ENCODE measurements at places on chromosomes 16 and 17.

DNA sequence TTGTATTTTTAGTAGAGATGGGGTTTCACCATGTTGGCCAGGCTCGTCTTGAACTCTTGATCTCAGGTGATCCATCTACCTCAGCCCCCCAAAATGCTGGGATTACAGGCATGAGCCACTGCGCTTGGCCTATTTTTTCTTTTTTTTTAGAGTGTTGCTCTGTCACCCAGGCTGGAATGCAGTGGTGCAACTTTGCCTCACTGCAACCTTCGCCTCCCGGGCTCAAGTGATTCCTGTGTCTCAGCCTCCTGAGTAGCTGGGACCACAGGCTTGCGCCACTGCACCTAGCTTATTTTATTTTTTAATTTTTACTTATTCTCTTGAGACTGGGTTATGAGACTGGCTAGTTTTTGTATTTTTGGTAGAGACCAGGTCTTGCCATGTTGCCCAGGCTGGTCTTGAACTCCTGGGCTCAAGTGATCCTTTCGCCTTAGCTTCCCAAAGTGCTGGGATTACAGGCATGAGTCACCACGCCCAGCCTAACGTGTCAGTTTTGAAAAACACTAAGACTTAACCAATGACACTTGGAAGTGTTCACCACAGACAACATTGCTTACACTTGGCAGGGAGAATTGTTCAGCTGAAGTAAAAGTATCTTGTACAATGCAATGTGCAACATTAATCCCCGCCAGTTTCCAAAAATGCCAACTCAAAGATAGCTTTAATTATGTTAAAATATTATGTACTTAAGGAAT is 26.9 kb downstream of the ATAD5 start:
- DNase-seq = peak; percentile 3

- no peak for DNase-seq
These were observed 8.3 kb downstream of the CDH16 start for GRCh38 chr16:66910175-66910940.

DNA sequence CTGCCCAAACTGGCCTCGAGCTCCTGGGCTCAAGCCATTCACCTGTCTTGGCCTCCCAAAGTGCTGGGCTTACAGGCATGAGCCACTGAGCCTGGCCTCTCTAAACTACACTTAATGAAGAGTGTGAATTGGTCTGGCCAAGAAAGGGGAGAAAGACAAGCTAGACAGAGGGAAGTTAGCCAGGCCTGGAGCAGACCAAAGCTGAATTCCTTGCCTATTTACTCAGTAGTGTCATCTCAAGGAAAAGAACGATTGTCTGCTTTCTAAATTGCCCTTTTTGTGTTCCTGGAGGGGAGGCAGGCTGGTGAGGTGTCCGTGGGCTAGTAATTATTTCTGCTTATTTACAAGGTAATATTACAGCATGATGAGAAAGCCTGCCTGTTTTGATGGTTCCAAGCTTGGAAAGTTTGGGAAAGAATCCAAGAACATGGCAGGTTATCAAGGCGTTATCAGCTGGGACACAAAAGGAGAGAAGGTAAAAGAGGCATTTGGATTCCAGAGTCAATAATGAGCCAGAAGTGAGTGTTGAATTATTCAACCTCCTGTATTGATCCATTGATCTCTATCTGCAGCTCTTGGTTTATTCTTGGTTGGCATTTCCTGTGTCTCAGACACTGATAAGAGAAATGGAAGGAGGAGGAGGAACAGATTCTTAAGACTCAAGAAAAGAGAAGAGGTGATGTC is 6.3 kb upstream of the CBFB start:
- no peak for DNase-seq

DNA sequence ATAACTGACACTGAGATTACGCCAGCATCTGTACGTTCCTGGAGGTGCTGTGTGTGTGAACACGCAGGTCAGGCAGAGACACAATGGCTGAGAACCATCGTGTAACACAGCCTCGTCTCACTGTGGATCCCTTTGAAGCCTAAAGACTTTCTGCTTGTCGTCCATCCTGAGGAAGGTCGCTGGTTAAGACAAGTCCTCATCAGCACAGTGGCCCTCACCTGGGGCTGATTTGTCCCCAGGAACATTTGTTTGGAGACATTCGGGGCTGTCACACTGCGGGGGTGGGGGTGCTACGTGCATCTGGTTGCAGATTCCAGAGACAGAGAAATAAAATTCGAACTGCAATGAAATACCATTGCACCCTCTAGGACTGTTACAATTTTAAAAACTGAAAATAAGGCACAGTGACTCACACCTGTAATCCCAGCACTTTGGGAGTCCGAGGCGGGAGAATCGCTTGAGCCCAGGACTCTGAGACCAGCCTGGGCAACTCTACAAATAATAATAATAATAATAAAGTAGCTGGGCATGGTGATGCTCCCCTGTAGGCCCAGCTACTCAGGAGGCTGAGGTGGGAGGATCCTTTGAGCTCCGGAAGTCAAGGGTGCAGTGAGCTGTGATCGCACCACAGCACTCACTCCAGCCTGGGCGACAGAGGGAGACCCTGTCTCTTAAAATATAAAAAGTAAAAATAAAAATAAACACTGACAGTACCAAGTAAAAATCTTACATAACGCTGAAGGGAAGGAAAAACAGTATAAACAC is 112.0 kb upstream of the METRNL start:
- no peak for DNase-seq

DNA sequence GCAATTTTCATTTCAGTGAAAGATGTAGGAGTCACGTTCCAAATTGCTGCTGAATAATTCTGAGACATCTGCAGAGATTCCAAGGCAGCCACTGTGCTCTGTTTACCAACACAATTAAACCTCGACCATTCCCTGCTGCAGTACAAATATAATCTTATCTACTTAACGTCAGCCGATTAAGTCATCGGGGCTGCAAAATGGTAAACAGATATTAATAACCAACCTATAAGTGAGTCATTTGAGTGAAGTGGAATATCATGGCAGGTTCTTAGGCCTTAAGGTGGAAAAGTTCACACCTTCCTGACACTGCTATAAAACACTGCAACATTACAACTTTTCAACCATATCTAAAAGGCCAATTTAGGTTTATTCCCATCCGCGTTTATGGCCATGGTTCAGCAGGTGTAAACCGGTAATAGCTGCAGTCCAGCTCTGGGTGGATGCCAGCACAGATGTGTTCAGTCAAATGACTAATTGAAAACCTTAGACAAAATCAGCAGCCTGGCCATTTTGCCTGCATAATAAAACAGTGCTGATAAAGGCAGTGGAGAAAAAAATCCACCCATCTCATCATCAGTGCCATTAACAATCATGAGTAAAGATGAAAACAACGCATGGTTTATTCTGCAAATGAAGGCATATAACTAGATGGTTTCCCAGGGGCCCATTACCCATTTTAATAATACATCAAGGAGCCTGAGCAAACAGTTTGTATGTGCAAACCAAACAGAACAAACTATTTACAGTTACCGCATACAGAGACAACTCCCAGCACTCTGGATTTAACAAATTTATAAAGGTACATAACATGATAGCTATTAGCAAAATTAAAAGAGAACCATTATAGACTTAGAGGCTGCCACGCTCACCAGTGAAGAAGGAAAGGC is 202.9 kb upstream of the IRX3 start:
- DNase-seq = no peak

DNA sequence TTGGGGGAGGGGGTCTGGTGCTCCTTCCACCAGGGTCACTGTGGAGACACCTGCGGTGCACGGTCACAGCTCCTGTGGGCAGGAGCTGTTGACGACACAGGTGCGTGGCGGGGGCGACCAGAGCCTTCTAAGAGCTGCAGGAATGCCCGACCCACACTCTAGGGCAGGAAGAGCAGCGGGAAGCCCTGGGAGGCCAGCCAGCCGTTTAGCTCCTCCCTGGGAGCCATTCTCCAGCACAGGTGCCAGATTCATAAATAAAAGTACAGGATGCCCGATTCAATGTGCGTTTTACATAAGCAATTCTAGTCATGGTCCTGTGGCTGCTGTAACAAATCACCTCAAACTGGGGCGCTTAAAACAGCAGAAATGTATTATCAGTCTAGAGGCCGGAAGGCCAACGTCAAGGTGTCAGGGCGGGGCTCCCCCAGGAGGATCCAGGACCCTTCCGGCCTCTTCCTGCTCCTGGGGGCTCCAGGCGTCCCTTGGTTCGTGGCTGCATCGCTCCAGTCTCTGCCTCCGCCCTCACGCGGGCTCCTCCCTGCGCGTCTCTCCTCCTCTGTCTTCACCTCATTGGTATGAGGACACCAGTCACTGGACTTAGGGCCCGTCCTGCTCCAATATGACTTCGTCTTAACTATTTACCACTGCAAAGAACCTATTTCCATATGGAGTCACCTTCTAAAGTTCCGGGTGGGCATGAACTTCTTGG is 155.4 kb downstream of the FOXL1 start:
- no peak for DNase-seq

DNA sequence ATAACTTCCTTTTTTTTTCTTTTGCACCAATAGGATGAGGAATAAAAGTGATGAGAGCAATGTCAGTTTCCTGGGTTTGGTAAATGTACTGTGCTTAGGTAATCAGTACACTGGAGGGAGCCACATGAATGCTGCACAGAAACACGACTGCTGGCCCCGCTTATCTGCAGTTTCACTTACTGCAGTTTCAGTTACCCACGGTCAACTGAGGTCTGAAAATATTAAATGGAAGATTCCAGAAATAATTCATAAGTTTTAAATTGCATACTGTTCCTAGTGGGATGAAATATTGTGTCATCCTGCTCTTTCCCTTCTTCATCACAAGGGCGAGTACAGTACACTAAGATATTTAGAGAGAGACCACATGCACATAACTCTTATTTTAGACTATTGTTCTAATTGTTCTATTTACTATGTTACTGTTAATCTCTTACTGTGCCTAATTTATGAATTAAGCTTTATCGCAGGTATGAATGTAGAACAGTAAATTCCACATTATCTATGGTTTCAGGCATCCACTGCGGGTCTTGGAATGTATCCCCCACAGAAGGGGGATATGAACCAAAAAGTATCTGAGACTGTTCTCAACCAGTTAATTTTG is 6.4 kb upstream of the LGALS3BP start:
- peak; percentile 25 for DNase-seq

- no peak for DNase-seq
These were observed 28.2 kb upstream of the HAS3 start for GRCh38 chr16:69077251-69077650.

DNA sequence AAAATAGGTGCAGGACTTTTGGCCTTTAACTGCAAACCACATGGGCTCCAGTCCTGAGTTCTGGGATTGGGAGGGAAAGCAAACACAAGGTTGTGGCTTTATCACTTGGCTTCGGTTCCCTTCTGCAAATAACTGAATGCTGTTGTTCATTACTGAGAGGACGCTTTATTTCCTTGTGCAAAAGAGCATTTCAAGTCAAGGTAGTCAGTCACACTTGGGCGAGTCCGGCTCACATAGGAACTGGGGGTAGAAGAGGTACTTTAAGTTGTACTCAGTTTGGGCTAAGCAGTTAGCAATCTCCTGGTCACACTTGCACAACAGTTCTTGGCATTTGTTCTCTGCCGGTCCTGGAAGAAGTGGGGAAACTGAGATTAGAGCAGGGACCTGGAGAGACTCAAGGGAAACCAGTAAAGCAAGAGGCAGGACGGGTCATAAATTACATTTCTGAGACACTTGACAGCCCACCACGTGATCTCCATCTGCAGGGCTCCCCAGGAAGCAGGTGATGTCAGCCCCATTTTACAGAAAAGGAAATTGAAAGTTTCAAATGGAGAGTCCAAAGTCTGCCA is 21.6 kb downstream of the PLA2G10 start:
- no peak for DNase-seq

DNA sequence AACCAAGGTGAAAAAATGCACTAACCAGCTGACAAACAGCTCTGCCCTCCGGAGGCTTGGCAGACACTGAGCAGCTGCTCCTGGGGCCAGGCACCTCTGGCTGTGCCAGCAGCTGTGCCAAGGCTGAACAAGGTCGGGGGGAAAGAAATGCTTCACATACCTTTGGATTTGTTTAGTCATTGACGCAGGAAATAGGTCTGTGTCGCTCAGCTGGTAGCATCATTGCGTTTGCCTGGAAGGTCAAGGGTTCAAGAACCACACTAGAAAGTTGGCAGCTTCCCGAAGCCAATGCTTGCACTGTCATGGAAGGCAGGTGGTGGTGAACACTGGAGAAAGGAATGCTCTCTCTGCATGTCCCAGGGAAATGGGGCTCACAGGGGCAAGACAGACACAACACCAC is 63.5 kb downstream of the PCTP start:
- DNase-seq = no peak

- DNase-seq = no peak
These were observed 793.3 kb upstream of the SOX9 start for GRCh38 chr17:71327376-71328059.

DNA sequence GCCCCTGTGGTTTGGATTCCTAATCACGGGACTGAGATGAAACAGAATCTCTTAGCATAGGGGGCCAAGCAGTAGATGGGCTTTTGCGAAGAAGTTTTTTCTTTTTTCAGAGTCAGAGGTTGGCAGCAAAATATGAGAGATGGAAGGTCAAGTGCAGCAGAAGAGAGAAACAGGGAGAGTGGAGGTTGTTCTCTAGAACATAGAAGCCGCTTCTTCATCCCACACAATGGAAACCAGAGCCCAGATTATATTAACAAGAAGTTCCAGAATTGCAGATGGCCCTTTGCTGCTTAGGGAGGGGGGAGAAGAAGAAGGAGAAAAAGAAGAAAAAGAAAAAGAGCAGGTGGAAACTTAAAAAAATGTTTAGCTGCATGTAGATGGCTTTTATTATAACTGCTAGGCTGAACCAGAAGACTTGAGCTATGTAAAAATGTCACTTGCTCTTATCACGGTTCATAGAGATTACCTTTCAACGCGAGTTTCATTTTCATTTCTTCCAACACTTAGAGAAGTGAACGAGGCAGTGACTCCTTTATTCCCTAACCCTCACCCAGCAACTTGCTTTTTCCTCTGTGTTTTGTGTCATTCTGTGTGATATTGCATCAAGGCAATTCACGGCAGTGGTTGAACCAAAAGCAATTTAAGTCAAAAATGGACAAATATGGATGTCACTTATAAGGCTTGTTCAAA is 737.5 kb downstream of the WWOX start:
- no peak for DNase-seq

GRCh38 chr17:82439829-82440365 is 10.7 kb downstream of the CYBC1 start:
- no peak for DNase-seq

- peak; percentile 92 for DNase-seq
These were observed 57.9 kb upstream of the CACNG4 start for GRCh38 chr17:66906321-66907278.

DNA sequence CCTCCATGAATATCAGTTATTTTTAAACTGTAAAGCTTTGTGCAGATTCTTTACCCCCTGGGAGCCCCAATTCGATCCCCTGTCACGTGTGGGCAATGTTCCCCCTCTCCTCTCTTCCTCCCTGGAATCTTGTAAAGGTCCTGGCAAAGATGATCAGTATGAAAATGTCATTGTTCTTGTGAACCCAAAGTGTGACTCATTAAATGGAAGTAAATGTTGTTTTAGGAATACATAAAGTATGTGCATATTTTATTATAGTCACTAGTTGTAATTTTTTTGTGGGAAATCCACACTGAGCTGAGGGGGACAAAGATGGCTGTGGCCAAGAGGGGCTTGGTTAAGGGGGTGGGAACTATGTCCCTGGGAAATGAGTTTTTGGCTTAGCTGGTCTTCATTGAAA is 2.3 kb downstream of the CCL11 start:
- no peak for DNase-seq

- no peak for DNase-seq
These were observed 613.5 kb downstream of the RBFOX1 start for GRCh38 chr16:7946142-7946541.

- no peak for DNase-seq
These were observed 32.1 kb downstream of the USP43 start for GRCh38 chr17:9677411-9677810.
